Activated naive CD8-positive, alpha-beta T cell treated with anti-CD3 and anti-CD28 coated beads, Interleukin-2, amount 10 ng/mL, durations not matched to agents 7 days and 5 days (primary cell): ENCODE measurements at places on chromosomes 3 and 15. TPM values are rescaled to one million over a fixed set of nuclear protein-coding genes. Genes with fewer than 3 reads are reported as not detected.

The SLMAP gene
- total RNA-seq, result 58.0 TPM

The COLQ gene
- 4.1 TPM for total RNA-seq

The CA12 gene
- total RNA-seq, result not detected

The TMEM158 gene
- total RNA-seq, result not detected

The SCN11A gene
- total RNA-seq, result 0.08 TPM

The KLHDC8B gene
- 2.6 TPM for total RNA-seq

The LRRIQ4 gene
- total RNA-seq, result 0.23 TPM

The ABCF3 gene
- total RNA-seq, result 76.3 TPM

The FEZF2 gene
- total RNA-seq, result not detected
